CD4-positive, alpha-beta T cell treated with Interleukin-6 at 100 ng/mL for 8 hours (primary cell): ENCODE measurements at places on chromosomes 11 and 22.

DNA sequence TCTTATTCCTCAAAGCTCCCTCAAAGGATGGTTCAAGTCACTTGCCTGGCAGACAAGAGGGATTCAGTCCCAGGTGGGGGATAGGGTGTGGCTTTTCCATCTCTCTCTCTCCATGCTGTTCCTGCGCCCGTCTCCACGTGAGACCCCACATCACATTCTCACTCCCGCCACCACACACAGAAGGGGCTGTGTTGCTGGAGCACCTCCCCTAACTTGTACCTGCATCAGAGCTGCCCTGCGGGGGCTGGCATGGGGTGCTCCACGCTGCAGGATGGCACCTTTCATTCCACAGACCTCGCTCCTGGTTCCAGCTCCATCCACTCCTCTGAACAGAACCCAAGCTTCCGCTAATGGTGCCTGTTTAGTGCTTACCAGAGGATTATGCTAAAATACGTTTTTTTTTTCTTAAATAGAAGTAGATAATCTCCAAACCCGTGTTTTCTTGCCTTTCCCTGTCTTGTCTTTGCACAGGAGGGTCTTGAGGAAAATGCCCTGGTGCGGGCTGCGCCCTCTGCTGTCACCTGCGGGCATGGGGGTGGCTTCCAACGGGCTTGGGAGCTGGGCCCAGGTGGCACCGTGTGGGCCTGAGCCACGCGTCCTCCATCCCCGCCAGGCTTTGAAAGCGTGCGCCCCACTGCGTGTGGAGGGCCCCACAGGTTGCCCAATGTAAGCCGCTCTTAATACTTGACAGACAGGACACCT lies 985.6 kb downstream of the BRD1 start:
- DNase-seq = no peak

GRCh38 chr11:882596-882995 lies 28.0 kb downstream of the CHID1 start:
- no peak for DNase-seq

DNA sequence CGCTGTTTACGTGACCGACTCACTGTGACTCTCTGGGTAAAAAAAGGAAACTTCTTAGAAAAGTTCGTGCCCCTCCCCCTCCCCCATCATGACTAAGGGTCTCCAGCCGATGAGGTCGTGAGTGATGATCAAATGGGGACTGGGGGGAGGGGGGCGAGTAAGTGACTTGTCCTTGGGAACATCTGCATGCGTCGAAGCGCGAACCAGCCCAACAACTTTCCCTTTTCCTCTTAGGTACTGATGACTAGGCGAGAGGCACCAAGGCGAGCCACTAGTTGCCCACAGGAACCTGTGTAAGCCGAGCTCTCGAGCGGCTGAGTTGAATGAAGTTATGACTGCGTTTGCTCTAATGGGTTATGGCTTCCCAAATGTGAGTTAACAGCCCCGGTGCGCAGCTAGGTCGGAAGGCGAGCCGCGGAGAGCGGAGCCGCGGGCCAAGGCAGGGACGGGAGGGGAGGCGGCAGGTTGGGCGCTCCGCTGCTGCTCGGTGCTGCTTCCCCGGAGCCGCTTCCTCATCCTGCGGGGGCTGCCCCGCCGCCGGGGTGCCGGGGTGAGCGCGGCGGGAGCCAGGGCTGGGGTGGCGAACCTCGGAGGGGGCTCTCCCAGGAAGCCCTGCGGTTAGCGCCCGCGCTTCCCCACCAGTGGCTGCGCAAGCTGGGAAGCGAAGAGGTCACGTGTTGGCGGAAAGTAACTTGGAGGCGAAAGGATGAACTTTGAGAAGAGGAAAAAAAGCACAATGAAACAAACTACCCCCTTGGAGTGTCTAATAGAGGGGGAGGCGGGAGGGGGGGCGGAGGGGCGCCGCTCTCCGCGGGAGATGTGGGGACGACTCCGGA lies 22.1 kb upstream of the BDNF start:
- DNase-seq = no peak

DNA sequence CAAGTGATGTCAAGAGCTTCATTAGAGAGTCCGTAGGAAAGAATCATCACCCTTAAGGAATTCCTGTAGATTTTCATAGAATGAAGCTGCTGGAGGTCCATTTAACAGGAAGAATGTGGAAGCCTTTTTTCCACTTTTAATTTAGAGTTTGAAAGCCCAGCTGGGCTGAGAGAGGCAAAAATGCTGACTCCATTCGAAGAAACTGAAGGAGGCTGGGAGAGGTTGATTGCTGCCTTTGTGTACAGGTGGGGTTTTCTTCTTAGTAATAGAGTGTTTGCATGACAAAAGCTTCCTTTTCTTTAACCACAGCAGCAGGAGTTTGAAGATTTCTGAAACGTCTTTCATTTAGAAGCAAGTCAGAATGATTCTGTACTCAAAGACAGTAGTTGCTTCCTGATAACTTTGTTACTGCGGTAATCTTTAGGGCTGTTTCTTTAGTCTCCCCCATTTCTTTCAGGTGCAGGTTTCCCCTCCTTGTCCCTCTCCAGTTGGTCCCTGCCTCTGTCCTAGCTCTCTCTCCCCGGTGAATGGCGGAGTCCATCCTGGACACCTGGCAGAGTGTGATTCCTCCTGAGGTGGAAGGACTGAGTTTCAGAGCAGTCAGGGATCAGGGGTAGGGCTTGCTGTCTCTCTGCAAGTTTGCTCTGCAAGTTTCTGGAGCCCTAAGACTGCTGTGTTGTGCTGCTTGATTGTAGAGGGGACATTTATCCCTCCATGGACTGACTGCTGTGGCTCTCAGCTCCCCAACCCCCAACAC lies 166.2 kb downstream of the LDLRAD3 start:
- no peak for DNase-seq

DNA sequence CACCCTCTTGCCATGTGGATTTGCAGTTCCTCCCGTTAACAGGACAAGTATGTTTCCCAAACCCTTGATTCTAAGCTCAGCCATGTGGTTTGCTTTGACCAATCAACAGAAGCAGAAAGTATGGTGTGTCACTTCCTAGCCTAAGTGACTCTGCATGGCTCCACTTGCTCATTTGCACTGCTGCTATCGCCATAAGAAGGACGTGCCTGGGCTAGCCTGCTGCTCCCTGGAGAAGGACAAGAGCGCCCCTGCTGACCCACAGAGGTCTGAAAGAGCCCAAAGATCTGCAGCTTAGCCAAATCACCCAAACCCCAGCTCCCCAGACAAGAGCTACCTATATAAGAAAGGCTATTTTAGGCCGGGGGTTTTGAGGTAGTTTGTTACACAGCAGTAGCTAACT lies 18.0 kb downstream of the TBRG1 start:
- DNase-seq = no peak

- DNase-seq = no peak
These were observed 21.3 kb downstream of the PHF21A start for GRCh38 chr11:46099963-46100316.

DNA sequence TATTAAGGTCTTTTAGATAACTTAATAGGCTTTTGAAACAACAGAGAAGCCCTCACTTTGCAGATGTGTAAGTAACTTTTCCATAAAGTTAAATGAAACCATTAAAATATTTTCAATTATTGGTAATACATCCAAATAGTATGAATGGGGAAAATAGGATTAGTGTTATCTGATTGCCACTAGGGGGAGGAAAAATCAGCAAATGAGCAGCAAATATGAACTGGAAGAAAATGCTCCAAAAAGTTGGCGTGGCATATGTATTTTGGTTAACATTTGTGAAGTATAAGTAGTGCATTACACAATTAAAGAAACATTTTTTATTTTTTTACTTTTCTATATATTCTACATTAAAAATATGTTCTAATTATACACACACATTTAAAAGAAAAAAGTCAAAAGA lies 259.8 kb upstream of the ANO5 start:
- DNase-seq = no peak

DNA sequence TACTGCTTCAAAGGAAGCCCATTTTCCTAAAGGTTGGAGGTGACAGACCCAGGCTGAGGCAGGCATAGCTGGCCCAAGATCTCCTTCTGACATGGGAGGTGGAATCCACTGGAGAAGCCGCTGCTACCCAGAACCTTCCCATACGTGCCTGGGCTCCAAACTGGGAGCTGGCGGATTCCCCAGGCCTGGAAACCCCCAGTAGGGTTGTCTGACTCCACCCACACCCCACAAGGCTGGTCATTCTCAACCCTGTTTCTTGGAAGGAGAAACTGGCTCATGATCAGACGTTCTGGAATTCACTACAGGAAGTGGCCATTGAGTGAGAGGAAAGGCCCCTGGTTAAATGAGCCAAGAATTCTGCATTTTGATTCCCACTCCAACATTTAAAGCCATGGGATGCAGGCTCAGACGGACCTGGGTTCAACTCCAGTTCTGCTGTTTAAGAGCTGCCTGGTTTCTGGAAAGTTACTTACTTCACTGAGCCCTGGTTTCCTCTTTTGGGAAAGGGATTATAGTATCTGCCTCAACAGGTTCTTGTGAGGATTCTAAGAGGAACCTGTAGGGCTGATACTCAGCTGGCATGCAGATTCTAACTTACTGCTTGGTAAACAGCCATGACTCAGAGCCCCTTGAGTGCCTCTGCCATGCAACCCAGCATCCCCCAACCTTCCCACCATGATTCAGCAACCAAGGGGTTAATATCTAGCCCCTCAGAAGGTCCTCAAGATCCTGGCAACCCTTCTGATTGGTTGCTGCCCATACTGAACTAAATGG lies 19.4 kb upstream of the TSKU start:
- DNase-seq = no peak

- no peak for DNase-seq
These were observed 278.4 kb upstream of the ZC3H12C start for GRCh38 chr11:109814824-109815223.

- DNase-seq = no peak
These were observed 10.7 kb downstream of the CARD10 start for GRCh38 chr22:37508431-37508992.

DNA sequence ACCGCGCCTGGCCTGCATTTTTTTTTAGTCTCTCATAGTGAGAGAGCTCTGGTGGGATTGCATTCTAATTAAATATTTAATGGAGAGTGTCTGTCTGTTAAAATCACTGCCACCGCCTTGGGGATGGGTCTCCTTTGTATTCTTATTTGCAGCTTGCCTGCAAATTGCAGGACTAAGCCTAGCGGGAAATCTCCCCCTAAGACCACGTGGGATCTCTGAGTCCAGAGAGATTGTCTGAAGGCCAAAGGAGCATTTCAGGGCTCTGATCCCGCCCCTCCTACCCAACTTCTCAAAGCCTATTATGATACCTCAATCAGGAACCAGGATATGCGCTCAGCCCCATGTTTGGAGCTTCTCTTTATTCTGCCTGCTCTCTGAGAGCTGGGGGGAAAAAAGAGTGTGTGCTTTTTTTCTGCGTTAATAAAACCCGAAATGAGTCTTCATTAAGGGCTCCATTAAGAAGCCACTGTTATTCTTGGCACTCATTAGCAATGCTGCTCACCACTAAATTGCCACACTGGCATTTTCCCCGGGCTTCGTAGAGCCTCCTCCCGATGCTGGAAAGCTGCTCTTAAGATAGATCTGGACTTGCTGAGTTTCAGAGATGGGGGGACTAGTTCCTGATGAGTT lies 92.9 kb upstream of the THY1 start:
- no peak for DNase-seq

GRCh38 chr11:74694136-74694930 lies 36.9 kb downstream of the CHRDL2 start:
- DNase-seq = no peak

- no peak for DNase-seq
These were observed 2069.3 kb upstream of the RAG2 start for GRCh38 chr11:38667359-38667758.

GRCh38 chr11:55571828-55572227 lies at the start of gene OR4C16:
TSS of gene OR4C16 (plus strand) at chr11:55572128. CDS start at chr11:55572128, 0 bp downstream.
- no peak for DNase-seq

GRCh38 chr11:121095561-121095960 lies 5.5 kb upstream of the TECTA start:
- DNase-seq = no peak

DNA sequence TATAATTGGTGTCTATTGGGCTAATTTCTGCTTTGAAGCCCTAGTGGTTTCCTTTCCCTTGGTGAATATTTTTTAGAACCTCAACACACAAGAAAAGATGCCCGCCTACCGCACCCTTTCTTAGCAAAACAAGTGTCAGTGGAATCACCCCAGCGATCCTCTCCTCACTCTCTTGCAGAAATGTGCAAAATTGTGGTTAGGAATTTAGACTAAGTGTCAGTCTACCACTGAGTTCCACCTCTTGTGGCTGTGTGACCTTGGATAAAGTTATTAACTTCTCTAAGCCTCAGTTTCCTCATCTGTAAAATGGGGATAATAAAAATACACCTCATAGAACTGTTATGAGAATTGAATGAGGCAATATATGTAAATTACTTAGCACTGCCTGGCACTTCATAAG lies 5.3 kb upstream of the JAML start:
- DNase-seq = peak; percentile 71

DNA sequence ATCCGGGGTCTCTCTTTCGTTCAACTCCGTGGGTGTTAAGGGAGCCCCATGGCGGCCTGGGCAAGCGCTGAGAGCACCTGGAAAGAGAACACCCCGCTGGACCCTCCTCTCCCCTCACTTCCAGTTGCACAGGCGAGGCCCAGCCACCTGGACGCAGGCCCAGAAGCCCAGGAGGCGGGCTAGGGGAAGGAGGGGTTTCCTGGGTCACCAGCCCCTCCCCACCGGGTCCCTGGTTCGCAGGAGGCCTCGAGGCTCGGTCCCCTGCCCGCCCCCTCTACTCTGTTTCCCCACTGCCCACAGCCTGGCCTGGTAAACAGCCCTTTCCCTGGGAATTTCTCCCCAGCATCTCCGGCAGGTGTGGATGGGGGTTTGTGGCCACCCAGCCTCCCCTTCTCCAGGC lies 8.5 kb upstream of the NFAM1 start:
- no peak for DNase-seq

DNA sequence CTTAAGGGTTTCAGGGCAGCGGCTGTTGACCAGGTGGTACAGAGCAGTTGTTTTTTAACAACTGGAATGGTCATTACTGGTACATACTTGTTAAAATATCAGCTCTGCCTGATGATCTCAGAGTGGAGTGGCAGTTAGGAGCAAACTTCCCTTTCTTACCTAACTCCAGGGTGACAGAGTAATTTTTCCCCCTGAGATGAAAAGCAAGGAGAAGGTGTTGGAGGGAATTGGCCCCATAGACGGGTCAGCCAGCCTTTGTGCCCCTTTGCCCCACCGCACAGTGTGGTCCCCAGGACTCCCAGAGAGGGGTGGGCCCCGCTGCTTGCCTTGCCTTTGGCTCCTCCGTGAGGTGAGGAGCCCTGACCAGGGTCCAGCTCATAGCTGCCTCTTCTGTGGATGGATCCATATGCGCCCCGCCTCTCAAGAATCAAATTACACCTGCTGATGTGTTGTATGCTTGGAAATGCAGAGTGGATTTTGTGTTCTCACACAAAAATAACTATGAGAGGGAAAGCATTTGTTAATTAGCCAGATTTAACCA lies 27.0 kb upstream of the SORL1-AS1 start:
- DNase-seq = no peak
